ENCODE measurements at places on chromosomes 12 and 14. TPM values are rescaled to one million over a fixed set of nuclear protein-coding genes. Genes with fewer than 3 reads are reported as not detected.

DNA sequence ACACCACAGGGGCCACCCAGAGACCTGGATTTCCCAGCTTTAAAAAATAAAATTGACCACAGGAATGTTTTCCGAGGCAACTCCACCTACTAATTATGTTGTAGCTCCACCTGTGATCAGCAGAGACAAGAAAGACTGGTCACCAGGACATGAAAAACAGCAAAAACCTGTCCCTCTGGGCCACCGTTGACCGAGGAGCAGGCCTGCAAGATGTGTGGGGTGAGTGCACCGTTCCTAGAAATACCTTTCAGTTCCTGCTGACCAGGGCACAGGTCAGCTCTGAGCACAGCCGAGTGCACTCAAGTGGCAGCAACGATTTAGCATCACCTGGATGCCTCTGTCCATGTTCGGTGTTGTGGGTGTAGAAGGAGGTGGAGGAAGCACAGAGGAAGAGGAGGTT lies 16.9 kb downstream of the FZD10 start:
- no peak for DNase-seq

DNA sequence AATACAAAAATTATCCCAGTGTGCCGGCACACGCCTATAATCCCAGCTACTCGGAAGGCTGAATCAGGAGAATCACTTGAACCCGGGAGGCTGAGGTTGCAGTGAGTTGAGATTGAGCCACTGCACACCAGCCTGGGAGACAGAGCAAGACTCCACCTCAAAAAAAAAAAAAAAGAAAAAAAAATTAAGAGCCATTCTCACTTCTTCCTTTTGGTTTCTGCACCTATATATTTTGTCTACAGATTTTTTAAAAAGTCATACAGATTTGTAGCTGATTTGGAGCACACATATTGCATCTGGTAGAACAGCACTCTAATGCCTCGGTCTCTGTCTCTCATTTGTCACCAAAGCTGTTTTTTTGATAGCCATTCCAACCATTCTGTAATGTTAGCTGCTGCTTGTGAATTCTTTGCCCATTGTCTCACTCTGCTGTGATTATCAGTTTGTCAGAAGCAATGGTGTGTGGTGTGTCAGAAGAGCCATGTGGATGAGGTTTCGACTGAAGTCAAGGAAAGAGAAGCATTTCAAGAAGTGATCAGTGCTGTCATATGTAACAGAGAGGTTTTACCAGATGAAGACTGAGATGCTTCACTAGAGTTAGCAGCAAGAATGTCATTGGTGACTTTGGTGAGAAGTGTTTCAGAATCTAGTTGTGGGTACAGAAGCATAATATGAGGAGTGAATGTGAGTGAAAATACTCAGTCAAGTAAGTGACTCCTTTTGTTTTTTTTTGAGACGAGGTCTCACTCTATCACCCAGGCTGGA lies 8.7 kb upstream of the KTN1 start:
- DNase-seq, result no peak

GRCh38 chr12:120583478-120584030 lies 2.4 kb upstream of the POP5 start:
- DNase-seq, result no peak

DNA sequence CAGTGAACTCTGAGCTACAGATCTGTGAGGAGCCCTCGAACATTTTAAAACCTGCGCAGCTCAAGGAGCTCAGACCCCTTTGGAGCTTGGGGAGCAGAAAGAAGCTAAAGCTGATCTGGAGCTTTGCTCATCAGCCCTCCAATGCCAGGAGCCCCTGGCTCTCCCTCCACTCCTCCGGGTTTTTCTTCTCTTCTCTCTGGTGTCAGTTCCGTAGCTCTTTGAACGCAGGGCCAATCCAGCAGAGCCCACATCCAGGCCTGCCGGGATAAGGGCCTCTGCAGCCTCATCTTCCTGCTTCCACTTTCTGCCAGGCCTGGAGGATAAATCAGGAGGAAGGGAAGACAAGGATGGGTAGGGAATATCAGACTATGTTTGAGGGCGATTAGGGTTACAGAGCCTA lies 6.0 kb downstream of the HOXC4 start:
- no peak for DNase-seq

DNA sequence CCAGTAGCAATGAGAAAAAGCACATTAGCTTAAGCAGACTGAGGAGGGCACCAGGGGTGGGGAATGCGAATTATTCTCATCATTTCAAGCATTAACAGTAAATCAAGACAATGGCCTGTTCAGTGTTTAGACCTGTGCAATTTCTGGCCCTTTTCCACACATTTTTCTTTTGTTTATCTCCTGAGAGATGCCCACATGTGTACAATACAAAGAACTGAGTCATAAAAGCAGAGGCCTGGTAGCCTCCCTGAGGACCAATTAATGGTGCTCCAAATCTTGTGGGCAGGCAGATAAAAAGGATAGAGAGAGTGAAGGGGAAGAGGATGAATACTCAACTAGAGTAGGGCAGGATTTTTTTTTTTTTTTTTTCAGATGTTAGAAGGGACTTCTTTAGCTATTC lies 480.8 kb downstream of the RERGL start:
- DNase-seq, result no peak

GRCh38 chr12:94123127-94123526 lies 25.2 kb upstream of the PLXNC1 start:
- DNase-seq, result no peak

- DNase-seq, result no peak
These were observed 109.4 kb downstream of the AKAP6 start for GRCh38 chr14:32438517-32438916.

DNA sequence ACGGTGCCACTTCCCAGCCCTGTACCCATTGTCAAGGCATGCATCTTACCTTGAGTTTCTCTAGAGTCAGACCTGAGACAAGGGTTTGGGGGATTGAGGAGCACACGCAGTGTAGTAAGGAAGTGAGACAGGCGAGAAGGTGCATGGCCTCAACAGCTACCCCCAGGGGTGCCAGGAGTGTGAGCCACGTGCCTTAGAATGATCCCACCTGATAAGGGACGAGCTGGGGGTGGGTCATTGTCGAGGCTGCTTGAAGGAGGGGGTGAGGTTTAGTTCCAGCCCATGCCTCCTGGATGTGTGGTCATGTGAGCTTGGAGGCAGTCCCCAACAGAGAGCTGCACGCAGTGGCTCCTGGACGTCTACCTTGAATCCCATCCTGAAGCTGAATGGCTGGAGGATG lies 320.5 kb downstream of the VRK1 start:
- DNase-seq, result no peak

DNA sequence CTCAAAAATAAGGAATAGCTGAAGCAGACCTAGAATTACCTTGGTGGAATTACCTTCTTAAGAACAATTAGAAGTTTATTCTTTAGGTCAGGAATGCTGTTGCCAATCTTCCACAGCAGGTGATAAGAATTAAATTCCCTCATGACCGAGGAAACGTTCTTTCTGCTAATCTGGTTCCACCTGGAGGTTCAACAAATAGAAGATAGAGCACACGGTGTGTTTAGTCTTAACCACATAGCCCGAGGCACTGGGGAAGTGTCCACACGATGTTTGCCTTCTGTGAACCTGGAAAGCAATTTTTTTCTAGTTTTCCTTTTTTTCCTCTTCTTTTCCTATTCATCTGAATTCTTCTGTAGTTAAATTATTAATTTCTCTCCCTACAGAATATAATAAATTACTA lies 906.9 kb downstream of the NRXN3 start:
- DNase-seq, result no peak

GRCh38 chr12:57875753-57876547 lies 29.4 kb upstream of the CTDSP2 start:
- DNase-seq, result no peak

GRCh38 chr14:56224691-56225681 lies 106.8 kb downstream of the PELI2 start:
- DNase-seq, result no peak

DNA sequence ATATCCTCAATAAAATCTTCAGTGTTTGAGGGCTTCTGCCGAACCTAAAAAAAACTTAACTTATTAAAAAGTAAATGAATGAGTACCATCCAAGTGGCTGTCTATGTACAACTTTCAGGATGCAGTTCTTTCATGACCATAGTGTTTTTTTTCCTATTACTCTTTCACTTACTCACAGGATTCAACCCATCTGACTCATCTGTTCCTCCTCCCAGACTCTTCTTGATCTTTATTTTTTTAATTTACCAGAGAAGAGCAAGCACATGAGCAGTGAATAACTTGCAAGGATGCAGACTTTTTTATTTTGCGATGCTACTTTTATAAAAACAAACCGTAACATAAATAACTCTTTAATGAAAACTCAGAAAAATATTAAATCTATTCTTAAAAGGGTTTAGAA lies 24.5 kb downstream of the RECQL start:
- DNase-seq, result no peak

- DNase-seq, result peak; percentile 39
These were observed 164.8 kb downstream of the SLC41A2 start for GRCh38 chr12:104793285-104793684.

DNA sequence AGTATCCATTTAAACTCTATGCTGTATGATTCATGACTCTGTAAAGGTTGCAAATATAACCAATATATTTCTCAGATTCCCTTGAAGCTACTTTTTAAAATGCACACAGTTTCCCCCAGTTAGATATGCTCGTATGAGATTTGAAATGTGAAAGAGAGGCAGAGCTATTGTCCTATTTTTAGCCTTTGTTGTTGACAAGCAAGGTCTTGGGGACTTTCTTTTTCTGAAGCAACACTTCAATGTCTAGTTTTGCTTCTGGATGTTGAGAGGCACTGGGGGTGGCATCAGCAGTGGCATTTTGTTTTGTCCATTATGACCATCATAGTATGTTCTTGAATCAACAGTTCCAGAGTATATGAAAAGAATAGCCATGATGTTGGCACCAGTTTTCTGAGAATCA lies 63.4 kb downstream of the ASCL1 start:
- no peak for DNase-seq

DNA sequence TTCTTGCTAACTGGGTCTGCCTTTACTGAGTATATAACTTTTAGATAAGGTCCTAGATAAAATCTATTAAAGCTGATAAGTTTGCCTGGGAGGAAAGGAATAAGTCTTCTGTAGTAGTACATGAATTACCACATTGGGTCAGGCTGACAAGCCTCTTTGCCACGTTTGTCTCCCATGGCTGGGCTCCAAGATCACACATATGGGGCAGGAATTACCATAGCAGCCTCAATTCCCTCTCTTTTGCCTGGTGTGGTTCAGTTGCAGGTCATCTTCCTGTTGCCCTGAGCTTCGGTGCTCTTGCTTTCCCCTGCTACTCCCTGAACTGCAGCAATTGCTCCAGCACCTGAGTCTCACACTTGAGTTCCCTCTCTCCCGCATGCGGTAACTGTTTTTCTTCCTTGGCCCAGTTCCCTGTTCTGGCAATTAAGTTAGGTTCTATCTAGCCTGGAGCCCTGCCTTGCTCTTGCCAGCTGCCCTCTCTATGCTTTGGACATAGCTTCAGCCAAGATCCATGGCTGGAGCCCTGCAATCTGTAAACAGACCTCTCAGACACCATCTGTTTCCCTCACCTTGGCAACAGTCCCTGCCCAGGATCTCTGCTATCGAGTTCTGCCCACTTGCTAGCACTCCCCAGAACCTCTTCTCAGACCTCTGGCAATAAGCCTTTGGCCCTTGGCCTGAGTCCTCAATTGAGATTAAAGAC lies 5.8 kb upstream of the GLT8D2 start:
- no peak for DNase-seq

DNA sequence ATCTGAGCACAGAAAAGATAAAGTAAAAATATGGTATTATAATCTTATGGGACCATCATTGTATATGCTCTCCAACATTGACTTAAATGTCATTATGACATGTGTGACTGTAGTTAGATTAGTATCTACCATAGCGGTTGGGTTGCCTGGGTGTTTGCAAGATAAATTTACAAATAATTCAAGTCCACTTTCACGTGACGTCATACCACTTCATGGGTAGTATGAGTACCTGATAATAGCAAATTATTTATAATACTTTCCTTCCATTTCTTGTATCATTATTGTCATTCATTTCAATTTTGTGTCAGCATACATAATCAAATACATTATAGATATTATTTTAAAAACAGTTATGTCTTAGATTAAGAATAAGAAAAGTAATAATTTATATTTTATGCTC lies 20.2 kb downstream of the SLCO1B1 start:
- no peak for DNase-seq

GRCh38 chr12:20716037-20716436 lies 20.9 kb downstream of the SLCO1C1 start:
- no peak for DNase-seq

- no peak for DNase-seq
These were observed 3.6 kb upstream of the WSB2 start for GRCh38 chr12:118064608-118065007.

DNA sequence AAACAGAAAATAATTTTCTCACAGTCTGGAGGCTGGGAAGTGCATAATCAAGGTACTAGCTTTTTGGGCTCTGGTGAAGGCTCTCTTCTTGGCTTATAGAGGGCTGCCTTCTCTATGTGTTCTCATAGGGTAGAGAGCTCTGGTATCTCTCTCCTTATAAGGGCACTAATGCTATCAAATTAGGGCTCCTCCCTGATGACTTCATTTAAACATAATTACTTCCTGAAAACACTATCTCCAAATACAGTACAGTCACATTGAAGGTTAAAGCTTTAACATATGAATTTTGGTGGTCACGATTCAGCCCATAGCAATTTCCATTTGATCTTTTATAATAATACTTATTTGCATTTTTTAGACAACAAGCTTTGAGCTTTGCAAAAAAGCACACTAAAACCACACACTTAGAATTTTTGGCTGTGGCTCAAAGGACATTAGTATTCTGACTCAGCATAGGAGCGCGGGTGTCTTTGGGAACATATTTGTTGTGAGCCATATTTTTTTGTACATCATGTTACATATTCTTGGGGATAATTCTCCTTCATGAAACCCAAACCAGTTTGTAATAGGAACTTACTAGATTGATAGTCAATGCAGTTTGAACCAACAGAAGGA lies 808.1 kb upstream of the FBXO33 start:
- no peak for DNase-seq

- DNase-seq, result no peak
These were observed 70.5 kb downstream of the LGMN start for GRCh38 chr14:92677955-92678354.

DNA sequence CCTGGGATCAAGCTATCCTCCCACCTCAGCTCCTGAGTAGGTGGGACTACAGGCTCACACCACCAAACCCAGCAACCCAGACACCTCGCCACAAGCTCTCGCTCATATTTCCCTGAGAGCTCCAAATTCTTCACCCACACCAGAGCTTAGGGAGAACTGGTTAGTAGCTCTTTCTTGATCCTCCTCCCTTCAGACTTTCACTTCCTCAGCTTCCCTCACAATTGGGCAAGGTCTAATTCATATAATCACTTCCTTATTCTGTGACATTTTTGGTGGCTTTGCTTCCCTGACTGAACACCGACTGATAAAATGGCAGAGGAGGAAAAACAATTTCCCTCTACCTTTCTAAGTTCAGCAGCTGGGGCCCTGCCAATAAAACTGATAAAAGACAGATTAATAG lies 88.5 kb downstream of the GXYLT1 start:
- no peak for DNase-seq

SMCO2 gene
- 0.99 TPM for total RNA-seq

PZP gene
- 0.39 TPM for total RNA-seq

APOF gene
- not detected for total RNA-seq

KRT6C gene
- total RNA-seq, result not detected

LRCOL1 gene
- not detected for total RNA-seq

RABGGTA gene
- total RNA-seq, result 23.5 TPM

RD3L gene
- not detected for total RNA-seq

OXA1L gene
- 98.7 TPM for total RNA-seq

SRRM4 gene
- 6.6 TPM for total RNA-seq

INSM2 gene
- 1.5 TPM for total RNA-seq

TRPV4 gene
- total RNA-seq, result 0.50 TPM
